IMR-90 (cell line): ENCODE measurements at places on chromosomes 1 and 21. TPM values are rescaled to one million over a fixed set of nuclear protein-coding genes. Genes with fewer than 3 reads are reported as not detected.

The TENT5C gene
- total RNA-seq, result 4.1 and 5.3 TPM in 2 replicates

The LDLRAD2 gene
- total RNA-seq, result not detected in 2 replicates

The MTARC1 gene
- total RNA-seq, result 0.18 and 0.28 TPM in 2 replicates

The PLXNA2 gene
- 0.56 and 0.72 TPM in 2 replicates for total RNA-seq

The LYPLAL1 gene
- total RNA-seq, result 4.8 and 11.4 TPM in 2 replicates

The ZMPSTE24 gene
- total RNA-seq, result 28.9 and 90.8 TPM in 2 replicates

The AMY1B gene
- not detected in 2 replicates for total RNA-seq

The TRIM46 gene
- 2.3 and 2.5 TPM in 2 replicates for total RNA-seq

- peak; percentile 61 for DNase-seq
Observed at GRCh38 chr1:177928194-177928593, 41.7 kb downstream of the SEC16B start.

DNA sequence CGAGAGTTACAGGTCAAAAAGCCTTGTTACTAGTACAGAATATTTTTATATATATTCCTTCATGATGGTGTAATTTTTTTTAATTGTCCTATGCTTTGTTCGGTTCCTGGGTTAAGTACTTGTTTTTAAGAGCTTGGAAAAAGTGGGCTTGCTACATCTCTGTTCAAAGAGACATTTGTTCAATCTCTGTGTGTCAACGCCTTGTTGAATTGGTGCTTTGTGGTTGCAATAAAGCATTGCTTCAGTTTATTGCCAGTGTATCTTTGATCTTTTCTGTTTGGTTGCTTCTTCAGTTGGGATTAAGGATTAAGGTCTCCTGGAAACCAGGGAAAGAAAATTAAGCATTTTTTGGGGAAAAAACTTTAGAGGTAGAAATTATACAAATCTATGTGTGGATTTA lies 47.7 kb upstream of the DNASE2B start:
- DNase-seq, result no peak

DNA sequence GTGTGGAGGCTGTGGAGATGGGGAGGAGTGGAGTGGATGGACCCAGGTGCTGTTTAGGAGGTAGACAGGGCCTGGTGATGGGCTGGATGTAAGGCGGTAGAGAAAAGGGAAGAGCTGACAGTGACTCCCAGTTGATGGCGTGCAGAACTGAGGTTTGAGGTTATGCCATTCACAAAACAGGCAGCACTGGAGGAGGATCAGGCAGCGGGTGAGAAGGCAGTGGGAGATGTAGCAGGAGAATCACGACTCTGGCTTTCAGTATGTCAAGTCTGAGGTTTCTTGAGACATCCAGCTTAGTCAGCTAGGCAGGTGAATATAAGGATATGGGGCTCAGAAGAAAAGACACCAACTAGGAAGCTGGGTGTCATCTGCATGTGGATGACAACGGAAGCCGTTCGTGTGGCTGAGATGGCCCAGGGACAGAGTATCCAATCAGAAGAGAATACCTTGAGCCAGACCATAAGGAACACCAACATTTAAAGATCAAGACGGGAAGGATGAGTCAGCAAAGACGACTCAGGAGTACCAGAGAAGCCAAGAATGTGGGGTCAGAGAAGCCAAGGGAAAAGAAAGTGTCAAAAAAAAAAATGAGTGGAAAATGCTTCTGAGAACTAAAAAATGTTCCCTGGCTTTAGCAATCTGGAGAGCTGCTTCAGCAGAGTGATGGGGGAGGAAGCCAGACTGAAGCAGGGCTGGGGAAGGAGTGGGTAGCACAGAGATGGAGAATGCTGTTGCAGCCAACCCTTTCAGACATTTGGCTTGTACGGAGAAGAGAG lies 15.2 kb downstream of the LRRN2 start:
- peak; percentile 39 for DNase-seq

DNA sequence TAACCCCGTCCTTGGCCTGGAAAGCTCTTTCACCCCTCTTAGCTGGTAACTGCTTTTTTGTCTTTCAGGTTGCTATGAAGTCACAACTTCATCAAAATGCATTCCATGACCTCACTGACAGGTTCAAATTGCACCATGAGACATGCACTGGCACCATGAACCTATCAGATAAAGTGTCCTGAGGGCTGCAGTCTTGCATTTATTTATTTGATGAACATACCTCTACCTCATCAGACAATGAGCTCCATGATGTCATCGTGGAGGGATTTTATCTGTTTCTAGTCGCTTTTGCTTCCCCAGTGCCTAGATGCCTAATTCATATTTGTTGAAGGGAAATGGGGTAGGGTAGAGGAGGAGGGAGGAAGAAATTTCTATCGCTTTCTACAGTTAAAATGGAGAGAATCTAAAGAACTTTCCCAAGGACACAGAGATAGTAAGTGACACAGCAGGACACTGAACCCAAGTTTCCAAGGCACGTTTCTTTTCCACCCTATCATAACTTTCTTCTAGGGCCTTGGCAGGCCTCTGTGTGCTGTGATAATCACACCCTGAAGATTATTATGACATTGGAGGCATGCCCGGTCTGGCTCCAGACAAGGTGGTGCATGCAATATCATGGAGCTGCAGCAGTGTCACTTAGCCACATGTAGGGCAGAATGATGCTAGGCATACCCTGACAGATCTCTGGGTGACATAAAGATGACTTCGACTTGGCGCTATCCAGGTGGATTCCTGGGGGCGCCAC lies 69.5 kb downstream of the CD58 start:
- DNase-seq, result no peak

GRCh38 chr21:21236996-21237395 lies 238.8 kb downstream of the NCAM2 start:
- no peak for DNase-seq

GRCh38 chr1:219416598-219417238 lies 196.2 kb downstream of the ZC3H11B start:
- DNase-seq, result peak; percentile 50

DNA sequence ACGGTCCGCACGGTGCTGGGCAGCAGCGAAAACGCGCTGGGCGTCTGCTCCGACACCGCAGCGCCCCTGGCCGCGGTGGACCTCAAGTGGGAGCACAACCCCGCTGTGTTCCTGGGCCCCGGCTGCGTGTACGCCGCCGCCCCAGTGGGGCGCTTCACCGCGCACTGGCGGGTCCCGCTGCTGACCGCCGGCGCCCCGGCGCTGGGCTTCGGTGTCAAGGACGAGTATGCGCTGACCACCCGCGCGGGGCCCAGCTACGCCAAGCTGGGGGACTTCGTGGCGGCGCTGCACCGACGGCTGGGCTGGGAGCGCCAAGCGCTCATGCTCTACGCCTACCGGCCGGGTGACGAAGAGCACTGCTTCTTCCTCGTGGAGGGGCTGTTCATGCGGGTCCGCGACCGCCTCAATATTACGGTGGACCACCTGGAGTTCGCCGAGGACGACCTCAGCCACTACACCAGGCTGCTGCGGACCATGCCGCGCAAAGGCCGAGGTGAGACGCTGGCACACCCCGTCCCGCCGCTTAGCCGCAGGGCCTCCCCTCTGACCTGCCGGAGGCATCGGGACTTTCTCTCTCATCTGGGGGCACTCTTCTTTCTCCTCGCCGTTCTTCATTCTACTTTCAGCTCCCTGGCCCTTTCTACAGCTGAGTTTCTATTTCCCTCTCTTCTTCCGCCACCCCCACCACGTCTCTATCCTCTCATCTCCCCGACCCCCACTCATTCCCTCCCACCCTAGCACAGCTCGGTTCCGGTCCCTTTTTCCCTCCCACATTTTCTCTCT lies 1.0 kb downstream of the NPR1 start:
- no peak for DNase-seq
